ENCODE measurements at places on chromosomes 3 and 15.

DNA sequence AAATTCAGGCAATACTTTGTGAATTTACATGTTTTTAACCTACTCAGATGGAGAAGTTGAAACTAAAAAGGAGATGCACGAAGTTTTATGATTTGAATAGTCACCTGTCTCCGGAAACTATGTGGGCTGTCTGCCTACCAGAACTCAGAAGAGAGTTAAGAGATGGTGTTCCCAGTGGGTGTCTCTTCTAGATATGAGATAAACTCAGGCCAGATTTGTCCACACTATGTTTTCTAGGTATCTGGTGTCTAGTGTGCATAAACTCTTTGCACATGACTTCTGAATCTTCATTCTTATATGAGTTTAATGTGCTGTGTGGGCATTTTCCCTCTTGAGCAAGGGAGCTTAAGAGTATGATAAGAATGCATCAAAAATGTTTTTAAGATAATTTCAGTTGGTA, 222.8 kb downstream of the FOXP1 start:
- DNase-seq = no peak

GRCh38 chr15:55750706-55751105, 7.8 kb upstream of the PRTG start:
- no peak for DNase-seq

DNA sequence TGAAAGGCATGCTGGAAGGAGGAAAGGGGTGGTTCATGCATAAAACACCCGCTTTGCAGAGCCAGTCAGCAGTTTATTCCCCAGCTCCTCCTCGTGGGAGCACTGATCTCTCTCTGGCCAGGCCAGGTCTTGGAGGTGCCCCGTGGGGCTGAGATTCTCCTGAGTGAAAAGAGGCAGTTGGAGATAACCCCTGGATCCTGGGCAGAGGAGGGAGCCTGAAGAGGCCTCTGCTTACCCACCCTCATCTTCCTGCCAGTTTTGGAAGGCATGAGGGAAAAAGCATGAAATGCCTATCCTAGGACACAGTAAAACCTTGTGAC, 108.3 kb downstream of the SEMA5B start:
- no peak for DNase-seq

DNA sequence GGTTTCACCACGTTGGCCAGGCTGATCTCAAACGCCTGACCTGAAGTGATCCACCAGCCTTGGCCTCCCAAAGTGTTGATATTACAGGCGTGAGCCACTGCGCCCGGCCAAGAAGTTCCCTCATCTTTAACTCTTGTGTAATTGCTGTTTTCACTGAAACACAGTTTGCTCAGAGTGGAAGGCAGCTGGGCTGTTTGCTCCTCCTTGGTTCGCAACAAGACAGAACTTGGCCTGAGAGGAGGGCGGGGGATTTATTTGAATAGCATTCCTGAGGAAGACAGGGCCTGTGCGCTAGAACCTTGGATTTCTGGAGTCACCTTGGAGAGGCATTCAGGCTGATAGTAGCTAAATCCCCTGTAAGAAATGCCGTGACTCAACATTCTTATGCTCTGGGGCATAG, 226.7 kb upstream of the MCTP2 start:
- DNase-seq = peak; percentile 84

- no peak for DNase-seq
Measured at GRCh38 chr3:70779296-70779695, 466.9 kb upstream of the MDFIC2 start.

DNA sequence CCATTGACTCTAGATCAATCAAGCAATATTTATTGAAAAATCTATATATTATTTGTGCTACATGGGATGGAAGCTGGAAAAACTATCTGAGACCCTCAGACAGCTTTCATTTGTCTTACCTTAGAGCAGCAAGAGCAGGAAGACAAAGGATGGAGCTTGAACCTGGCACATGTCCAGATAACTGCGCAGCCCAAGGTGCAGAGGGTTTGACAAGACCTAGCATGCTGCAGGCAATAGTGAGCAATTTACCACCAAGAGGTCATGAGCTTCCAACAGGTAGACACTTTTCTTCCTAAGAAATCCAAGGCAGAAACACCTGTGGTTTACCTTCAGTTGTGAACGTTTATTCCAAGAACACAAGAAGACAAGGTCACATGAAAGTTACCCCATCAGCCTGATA, 214.7 kb upstream of the NECTIN3 start:
- no peak for DNase-seq

- no peak for DNase-seq
Measured at GRCh38 chr3:38687321-38687720, 37.8 kb upstream of the SCN5A start.

- no peak for DNase-seq
Measured at GRCh38 chr3:53624061-53624857, 129.8 kb downstream of the CACNA1D start.

GRCh38 chr15:70337277-70338186, 239.8 kb upstream of the TLE3 start:
- no peak for DNase-seq

DNA sequence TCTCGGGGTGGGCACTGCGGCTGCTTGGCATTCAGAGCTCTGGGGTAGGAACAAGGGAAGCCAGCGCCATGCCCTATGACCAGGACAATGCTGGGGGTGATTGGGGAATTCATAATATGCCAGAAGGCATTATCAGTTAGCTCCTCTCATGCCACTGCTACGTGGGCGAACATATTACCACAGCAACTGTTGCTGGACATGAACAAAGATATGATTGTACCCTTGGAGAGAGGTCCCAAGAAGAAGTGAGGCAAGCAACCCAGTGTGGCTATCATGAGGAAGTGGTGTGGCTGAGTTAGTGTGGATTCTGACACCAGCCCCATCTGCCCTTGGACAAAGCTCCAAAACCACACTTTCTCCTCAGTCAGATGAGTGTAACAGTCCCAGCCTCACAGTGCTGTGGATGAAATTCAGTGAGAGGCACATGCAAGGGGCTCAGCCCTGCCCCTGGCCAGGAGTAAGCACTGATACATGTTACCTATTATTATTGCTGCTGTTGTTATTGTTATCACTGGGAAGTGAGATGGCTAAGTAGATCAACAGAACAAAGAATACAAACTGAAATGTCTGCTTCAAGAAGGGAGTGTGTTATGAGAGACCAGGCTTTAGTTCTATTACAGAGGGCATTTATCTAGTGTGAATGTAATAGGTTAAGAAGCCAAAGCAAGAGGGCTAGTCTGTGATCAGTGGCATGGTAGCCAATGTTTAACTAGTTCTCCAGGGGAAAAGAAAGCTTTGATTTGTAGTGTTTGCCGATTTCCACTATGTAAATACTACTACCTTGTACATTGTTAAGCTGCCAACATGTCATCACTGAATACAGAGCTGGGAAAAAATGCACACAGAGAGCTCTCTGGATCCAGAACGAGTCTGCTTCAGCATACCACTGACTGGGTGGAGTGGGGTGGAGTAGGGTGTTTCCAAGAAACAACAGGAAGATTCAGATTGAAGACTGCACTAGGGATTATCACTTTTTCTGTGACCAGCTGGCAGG, 222.3 kb upstream of the EIF1B start:
- DNase-seq = no peak

DNA sequence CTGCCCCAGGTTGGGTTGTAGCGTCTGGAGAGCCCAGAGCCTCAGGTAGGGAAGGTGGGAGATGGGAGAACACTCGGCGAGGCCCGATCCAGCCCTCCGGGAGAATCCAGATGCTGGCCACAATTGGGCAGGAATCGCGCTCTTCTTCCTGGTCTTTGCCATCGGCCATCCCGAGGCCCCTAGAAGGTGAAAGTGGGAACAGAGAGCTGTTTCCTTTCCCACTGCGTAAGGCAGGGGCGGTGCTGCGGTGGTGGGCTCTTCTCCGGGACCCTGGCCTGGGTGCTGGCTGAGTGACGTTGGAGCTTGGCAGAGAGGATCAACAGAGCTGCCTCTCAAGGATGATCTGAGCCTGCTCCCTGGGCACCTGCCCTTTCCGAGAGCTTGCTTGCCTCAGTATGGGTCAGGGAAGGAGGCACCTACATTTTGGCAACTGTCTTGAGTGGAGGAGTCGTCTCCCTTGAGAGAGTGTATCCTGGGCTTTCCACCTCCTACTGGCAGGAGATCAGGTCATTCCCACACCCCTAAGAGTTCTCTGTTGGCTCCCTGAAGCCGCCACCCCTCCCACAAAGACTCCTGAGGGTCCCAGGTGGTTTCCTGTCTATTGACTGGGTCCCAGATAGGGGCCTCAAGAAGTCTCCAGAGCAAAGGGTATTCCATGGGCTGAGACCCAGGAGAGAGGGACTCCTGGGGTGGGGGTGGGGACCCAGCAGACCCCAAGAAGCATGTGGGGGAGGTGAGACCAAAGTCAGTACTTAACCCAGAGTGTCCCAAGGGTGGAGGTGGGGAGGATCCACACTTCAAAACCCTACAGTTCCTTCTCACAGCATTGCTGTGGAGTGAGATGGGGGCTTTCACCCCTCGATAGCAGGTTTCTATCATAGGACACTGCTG, 1.6 kb downstream of the C15orf39 start:
- no peak for DNase-seq

- DNase-seq = no peak
Measured at GRCh38 chr3:180135101-180135500, 98.4 kb upstream of the PEX5L start.

- DNase-seq = no peak
Measured at GRCh38 chr3:11238060-11238459, 34.1 kb upstream of the ATG7 start.

DNA sequence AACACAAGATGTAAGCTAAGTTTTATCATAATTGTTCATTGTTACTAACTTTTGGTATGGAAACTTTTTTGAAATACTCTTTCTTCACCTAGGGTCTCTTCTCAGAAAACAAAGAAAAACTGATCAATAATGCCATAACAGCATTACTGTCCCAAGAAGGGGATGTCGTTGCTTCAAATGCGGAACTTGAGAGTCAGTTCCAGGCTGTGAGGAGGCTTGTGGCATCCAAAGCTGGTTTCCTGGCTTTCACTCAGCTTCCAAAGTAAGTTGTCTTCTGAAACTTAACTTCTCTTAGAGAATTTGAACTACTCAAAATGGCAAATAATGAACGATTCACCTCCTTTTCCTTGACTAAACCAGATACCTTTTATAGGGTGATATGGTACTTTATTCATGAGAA, 39.3 kb downstream of the DNAJC13 start:
- no peak for DNase-seq

- DNase-seq = no peak
Measured at GRCh38 chr15:77817434-77817833, 184.7 kb upstream of the LINGO1 start.

GRCh38 chr3:127124120-127124519, 68.8 kb upstream of the PRR23E start:
- DNase-seq = no peak

DNA sequence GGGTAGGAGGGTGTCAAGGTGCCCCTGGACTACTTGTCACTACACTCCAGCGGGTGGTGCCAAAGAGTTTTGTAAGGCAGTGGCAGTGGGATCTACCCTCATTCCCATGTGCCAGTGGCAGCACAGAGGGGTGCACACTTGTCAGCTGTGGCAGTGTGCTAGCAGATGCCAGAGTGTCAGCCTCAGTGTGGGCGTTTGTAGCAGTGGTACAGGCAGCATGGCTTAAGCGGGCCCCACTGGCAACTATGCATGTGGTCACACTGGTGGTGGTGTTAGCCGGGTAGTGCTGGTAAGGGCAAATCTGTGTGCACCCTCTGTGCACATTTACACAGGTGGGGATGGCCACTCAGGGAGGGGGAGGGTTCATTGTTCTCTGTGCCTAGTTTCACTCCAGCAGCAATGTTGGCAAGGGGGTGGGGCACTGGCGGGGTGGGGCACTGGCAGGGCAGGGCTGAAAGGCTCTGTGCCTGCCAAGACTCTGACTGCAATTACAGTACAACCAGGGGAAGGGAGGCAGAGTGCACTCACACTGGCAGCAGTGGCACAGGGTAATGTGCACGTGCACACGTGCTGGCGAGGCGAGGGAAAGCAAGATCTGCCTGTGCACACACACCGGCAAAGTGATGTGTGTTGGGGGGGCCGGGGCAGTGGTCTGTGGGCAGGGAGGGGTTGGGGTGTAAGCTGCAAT, 31.8 kb downstream of the MYO9A start:
- no peak for DNase-seq

DNA sequence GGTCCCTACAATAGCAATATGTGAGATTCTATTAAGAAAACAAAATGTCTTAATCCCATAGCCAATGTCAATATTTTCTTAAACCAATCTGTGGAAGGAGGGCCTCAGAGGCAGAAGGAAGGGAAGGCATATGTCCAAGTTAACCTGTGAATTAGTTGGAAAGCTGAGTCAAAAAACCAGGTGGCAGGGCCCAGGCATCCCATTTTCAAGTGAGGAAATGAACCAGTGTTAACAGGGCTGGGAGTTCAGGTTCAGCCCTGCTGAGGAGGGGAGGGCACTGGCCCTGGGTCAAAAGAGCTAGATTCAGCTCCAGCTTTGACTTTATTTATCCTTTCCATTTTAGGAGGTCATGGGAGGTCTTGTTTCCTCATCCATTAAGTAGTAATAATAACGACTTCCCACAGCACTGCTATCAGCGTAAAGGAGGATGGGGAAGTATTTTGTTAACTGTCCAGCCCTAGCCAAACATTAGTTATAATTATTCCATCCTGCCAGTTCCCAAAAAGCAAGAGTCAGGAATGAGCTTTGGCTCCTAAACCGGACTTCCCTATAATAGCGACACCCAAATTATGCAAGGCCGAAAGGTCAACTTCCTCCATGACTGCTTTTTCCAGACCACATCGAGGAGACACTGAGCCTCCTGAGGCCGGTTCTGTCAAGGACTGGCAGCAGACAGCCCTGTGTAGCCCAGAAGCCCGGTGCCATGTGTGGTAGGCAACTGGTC, 3.2 kb downstream of the MASP1 start:
- DNase-seq = peak; percentile 88

DNA sequence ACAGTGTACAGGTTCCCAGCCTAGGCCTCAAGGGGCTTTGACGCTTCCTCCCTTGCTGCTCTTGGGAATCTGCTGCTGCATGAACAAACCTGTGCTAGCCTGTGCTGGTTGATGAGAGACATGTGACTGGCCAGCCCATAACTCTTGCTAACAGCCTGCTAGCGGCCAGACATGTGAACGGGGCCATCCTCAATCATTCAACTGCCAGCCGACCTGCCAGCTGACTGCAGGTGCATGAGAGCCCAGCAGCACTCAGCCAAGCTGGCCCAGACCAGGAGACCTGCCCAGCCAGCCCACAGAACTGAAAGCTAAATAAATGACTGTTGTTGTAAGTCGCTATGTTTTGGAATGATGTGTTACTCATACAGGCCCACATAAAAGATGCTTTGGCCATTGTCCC, 82.4 kb upstream of the DLG1 start:
- peak; percentile 65 for DNase-seq

- DNase-seq = peak; percentile 98
Measured at GRCh38 chr15:39472621-39473297, 108.1 kb upstream of the THBS1 start.

GRCh38 chr3:159840703-159841299, 147.8 kb upstream of the IL12A start:
- DNase-seq = no peak

DNA sequence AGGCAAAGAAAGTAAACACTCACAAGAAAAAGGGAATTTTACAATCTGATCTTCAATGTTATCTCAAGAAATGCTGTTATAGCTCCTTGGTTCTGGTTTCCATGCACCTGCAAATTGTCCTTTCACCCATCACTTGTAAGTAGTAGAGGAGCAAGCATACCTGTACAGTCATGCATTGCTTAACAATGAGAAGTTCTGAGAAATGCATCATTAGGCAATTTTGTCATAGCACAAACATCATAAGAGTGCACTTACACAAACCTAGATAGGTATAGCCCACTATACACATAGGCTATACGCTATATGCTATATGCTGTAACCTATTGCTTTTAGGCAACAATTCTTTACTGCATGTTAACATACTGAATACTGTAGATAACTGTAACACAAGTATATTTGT, 672.3 kb downstream of the FHIT start:
- no peak for DNase-seq
